ENCODE measurements at places on chromosomes 16 and 17.

GRCh38 chr17:16121915-16122314 is 93.4 kb downstream of the NCOR1 start:
- DNase-seq: no peak

DNA sequence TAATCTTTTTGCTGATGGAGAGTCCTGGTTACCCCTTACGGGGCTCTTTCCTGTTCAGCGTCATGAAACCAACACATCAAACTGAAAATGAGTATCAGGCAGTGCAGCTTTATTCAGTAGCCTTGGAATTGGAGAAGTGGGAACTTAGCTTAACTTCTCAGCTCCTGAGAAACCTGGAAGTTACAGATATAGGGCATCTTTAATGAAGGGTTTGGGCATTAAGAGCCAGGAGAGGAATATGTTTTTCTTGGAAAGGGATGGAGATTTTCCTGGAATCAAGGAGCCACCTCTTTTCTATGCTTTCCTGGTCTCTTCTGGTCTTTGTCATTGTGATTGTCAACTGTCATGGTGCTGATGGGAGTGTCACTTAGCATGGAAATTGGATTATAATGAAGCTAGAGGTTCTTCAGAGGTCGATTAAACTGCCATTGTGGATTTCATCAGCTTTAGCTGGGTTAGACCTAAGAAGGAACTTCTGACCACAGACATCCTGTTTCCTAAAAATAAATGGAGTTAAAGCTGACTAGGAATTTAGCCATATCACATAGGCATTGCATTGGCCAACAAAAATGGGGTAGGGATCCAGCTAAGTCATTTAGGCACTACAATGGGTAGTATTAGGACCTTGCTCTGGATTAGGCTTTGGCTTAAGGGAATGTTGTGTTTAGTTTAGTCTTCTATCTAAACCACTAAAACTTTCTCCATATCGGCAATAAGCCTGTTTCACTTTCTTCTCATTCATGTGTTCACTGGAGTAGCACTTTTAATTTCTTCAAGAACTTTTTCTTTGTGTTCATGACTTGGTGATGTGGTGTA is 186.4 kb downstream of the BCAS3 start:
- no peak for DNase-seq

DNA sequence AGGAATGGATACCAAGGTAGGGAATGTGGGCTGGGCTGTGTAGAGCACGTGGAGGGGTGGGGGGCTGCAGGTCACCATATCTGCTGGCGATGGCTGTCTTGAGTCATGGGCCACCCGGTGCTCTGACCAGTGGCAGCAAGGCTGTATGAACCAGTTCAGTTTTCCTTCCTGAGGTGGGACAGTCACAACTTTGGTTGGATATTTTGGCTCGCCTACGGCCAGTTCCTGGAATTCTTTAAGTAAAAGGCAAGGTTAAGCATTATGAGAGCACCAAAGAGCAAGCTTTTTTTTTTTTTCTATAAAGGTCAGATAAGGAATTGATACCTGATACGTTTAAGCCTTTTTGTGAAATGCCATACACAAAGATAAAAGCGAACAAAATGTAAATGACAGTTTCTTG is 81.9 kb downstream of the USP22 start:
- DNase-seq: no peak

GRCh38 chr16:75317532-75317931 is 66.1 kb upstream of the BCAR1 start:
- DNase-seq: no peak

DNA sequence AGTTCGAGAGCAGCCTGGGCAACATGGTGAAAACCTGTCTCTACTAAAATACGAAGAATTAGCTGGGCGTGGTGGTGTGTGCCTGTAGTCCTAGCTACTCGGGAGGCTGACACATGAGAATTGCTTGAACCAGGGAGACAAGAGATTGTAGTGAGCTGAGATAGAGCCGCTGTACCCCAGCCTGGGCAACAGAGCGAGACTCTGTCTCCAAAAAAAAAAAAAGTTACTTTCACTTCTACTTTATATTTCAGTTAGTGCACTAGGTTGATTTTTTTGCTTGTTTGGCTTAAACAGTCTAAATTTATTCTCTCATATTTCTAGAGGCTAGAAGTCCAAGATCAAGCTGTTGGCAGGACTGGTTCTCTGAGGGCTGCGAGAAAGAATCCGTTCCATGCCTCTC is 13.4 kb downstream of the CCDC102A start:
- DNase-seq: no peak

- DNase-seq: no peak
Observed at GRCh38 chr17:41676058-41676419, 12.6 kb upstream of the EIF1 start.

- DNase-seq: no peak
Observed at GRCh38 chr17:41962111-41962510, 4.5 kb upstream of the CNP start.

DNA sequence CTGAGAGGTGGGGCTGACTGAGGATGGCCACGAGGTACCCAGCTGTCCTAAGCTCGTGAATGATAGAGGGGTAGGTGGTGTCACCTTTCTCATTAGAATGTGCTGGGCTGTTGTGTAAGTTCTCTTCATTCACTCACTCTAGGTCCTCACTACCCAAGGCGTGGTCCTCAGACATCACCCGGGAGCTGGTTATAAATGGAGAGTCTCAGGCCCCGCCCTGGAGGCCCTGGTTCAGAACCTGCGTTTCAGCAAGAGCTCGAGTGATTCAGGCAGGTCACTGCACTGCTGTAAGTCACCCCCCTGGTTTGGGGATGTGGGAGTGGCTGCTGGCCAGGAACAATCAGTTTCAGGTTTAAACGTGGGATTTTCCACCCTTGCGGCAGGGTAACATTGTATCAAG is 139.8 kb downstream of the FOXL1 start:
- no peak for DNase-seq

Data from nucleus accumbens (tissue), 56 donors.